Frontal cortex (tissue), 4 donors: ENCODE measurements at places on chromosomes 13 and 19.

DNA sequence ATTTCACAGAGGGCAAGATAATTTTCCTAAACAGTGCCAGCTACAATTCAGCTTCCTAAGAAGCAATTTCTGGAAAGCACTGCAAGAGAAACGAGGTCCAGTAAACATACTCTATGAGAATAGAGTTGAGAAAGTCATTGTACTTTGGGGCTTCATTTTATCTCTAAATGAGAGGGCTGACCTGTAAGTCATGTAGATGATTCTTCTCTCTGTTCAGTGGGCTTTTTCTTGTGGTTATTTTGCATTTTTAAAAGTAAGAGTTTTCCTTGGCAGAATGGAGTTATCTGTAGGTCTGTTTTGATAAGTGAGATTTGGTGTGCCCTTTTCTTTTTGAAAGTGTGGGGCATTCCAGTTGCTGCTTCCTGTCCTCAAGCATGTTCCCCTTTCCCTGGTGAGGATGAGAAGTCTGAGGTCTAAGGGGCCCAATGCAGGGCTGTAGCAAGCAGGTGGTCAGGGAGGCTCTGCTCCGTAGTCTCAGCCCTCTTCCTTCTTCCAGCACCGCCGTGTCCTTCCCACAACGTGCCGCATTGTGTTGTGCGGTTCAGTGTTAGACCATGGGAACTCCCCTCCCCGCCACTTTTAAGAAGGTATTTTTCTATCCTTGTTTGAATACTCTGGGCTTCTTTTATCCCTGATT is 86.3 kb downstream of the ARHGEF7 start:
- no peak for DNase-seq

GRCh38 chr19:55368701-55369563 is 1.3 kb downstream of the IL11 start:
- no peak for DNase-seq

DNA sequence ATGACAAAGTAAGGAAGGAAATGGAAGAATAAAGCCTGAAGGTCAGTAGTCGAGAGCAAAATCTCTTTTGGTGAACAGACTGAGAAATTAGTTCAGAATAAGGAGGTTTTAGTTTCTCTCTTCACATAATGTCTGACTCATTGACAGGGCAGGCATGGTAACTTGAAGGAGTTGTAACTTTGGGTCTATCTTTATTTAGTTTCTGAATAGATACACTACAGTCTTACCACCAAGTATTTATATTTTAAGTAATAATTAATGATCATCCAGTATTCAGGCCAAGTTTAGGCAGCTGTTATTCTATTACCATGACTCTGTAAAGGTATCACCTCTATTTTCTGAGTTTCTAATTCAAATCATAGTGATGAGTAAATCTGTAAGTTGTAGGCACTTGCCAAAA is 219.9 kb downstream of the SPRY2 start:
- no peak for DNase-seq

- no peak for DNase-seq
Measured at GRCh38 chr13:67296511-67296910, 66.4 kb upstream of the PCDH9 start.

- DNase-seq: no peak
Measured at GRCh38 chr13:44929692-44930091, 59.6 kb downstream of the NUFIP1 start.

DNA sequence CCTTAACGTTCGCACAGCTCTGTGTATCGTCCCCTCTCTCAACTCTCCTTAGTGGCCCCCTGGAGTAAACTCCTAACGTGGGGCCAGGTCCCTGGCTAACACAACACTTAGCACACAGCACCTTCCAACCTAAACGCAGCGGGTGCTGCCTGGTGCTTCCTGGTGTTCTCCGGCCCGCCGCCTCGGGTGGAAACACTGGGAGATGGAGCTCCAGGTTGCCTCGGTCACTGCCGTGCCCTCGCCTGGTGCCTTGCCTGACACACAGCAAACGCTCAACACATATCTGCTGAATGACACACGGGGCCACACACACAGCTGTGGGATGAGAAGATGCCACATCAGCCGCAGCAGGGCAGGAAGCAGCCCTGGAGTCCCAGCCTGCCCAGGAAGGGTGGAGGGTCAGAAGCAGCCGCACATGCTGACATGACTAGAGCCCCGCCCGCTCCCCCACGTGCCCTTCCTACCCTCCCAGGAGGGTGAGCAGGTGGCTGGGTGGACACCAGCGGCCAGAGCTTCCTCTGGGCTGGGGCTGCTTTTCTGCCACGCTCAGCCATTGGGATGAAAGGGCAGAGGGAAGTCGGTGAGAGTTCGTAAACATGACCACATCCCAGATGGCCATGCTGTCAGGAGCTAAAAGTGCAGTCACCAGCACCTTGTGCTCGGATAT is 6.6 kb downstream of the PEPD start:
- no peak for DNase-seq

DNA sequence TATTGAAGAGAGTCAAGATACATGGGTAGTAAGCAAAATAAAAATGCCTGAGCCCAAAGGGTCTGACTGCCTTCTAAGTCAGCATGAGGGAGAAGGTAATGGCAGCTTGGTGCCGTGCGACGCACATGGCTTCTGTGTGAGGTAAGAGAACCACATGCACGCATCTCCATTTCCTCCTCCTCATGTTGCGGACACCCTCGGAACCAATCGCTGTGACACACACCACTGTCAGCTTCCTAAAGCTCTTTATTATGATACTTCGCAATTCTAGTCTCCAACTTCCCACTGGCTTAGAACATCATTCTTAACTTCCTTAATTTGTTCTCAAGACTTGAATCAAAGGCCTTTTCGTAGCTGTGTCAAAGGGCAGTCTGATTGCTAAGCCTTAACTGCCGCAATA is 170.1 kb downstream of the OXGR1 start:
- no peak for DNase-seq

DNA sequence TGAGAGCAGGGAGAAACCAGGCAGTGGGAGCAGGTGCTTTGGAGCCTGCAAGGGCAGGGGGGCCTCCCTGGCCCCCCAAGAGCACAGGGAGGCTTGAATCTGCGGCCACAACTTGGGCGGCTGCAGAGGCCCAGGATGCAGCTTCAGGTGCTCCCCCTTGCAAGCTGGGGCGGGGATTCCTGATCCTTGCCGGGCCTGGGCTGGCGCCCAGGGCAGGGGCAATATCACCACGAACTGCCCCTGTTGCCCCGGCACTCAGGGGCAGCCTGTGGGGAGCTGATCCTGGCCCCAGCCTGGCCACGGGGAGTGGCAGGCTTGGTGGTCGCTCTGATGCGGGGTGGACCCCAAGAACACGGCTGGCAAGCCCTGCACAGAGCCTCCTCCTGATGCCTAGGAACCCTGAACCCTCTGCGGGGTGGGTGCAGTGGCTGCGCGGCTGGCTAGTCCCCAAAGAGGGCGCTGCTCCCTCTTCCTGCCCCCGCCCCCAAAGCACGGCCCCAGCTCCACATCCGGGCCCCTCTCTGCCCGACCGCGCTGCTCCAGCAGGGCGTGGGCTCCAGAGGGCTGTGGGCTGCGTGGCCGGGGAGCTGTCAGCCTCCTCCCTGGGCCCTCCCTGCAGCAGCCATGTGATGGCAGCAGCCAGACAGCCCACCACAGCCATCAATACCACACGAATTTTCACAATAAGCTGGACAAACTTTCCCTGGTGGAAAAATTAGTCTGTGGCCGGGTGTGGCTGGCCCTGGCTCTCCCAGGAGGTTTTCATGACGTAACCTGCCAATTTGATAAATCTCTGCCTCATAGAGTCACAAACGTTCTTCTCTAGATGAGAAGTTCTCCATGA is 21.0 kb downstream of the TNFSF9 start:
- DNase-seq: no peak

- no peak for DNase-seq
Measured at GRCh38 chr13:45374917-45375316, 33.9 kb upstream of the TPT1 start.

- no peak for DNase-seq
Measured at GRCh38 chr19:1125601-1126467, 22.0 kb downstream of the GPX4 start.

- no peak for DNase-seq
Measured at GRCh38 chr19:53994811-53995210, 3.4 kb downstream of the CACNG6 start.

- no peak for DNase-seq
Measured at GRCh38 chr13:98236197-98236596, 59.1 kb upstream of the RNF113B start.

- no peak for DNase-seq
Measured at GRCh38 chr13:110784704-110785103, 71.2 kb downstream of the ING1 start.

DNA sequence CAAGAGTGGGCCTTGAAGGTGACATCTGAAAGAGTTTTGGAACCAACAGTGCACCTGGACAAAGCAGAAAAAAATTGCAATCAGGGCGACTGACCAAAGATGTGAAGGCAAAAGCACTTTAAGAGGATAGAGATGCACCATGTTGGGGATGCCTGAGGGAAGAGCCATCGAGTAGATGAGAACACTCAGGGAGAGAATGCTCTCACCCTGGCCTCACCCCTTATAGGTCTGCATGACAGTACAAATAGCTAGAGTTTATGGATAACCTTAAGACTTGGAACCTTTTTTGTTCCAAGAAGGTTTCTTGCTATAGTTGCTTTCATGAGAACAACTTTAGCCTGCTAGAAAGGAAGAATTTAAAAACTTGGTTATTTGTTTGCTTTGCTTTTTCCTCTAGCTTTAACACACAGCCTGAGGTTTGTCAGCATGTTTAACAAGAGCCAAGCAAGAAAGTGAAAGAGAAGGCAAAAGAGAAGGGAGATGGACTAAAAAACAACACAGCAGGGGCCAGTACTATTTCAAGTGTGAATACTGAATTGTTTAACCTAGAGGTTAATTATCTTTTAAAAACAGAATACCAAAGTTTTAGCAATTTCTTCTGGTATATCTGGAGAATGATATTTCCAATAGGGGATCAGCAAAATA is 418.9 kb downstream of the DIAPH3 start:
- DNase-seq: no peak

- no peak for DNase-seq
Measured at GRCh38 chr19:41530761-41531301, 45.1 kb upstream of the CEACAM21 start.

GRCh38 chr19:49064768-49065611 is at the start of gene NTF4:
Gene NTF4, minus strand, starts transcription at chr19:49064818. Its CDS starts 2,821 bp downstream, at chr19:49061997.
- DNase-seq: no peak

- DNase-seq: no peak
Measured at GRCh38 chr13:46142776-46143175, 37.9 kb upstream of the CPB2 start.

- DNase-seq: no peak
Measured at GRCh38 chr13:75444016-75444415, 38.0 kb downstream of the TBC1D4 start.

DNA sequence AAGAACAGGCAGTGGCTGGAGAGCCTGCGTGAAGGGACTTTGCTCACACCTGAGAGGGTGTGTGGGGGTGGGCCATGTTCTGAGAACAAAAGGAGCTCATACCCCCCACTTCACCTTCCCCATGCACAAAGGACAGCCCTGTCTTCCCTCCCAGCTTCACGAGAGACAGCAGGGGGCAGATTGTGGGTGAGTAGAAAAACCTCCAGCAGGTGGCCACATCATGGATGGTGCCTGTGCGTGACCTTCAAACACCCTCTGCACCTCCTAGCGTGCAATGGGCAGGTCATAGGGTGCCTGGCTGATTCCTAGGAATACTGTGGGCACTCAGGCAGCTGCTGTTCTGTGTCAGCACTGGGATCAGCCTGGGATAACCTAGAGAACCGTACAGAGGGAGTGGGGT is 36.3 kb upstream of the PSG9 start:
- DNase-seq: no peak

DNA sequence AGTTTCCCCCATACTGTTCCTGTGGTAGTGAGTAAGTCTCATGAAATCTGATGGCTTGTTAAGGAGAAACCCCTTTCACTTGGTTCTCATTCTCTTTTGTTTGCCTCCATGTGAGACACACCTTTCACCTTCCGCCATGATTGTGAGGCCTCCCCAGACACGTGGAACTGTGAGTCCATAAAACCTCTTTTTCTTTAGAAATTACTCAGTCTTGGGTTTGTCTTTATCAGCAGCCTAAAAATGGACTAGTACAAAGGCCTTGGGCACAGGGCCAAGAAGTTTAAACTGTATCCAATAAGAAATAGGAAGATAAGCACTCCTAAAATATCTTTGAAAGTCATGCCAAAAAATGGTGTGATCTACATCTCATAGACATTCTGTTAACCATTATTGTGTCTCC is 176.9 kb downstream of the TBC1D4 start:
- no peak for DNase-seq

DNA sequence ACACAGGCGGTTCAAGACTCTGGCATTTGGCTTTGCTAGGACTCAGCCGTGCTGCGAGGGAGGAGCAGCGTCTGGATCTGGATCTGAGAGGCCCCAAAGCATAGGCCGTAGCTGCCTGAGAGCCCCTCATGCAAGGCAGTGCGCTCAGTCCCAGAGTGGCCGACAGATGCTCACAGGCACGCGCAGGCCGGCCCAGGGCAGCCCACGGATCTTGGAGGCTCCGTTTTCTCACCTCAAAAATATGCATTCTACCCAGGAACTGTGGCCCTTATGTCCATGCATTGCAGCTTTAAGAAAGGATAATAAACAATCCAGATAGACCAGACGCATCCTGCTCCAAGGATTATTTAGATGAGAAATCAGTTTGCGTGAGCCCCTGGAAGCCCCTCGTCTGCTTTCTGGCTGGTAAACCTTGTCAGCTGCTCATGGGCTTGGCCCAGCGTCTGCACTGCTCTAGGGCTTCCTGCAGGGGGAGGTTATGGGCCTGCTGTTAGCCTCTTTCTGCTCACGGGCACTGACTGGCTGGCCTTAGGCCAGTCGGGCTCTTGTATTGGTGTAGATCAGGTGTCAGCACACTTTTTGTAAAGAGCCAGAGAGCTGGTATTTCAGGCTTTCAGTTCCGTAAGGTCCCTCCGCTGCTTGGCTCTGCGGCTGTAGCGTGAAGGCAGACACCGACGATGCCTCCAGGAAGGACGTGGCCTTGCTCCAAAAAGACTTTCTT is 24.2 kb downstream of the TEX29 start:
- DNase-seq: no peak

DNA sequence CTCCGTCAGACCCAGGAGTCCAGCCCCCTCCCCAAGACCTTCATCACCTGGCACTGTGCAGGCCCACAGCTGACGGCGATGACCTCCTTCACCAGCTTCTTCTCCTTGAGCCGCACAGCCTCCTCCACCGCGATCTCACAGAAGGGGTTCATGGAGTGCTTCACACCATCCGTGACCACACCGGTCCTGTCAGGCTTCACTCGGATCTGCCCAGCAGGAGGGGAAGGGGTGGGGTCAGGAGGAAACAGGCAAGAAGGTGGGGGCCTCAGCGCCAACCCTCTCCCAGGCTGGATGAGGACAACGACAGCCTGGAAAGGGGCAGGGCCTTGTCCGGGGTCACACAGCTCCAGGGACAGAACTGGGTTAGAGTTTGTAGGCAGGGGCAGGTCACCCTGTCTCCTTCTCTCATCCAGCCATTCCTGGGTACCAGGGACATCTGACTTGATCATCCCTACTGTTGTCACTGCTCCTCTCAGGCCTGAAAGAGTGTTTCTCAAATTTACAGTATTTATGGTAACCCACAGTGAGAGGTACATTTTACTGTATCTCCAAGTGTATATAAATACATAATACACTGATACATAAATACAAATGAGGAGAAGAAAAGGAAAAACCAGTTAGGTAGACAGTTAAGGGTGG is 12.0 kb downstream of the ETFB start:
- no peak for DNase-seq

- DNase-seq: no peak
Measured at GRCh38 chr13:44293374-44293773, 80.2 kb upstream of the SERP2 start.
